ENCODE measurements at places on chromosomes 3 and 15. TPM values are rescaled to one million over a fixed set of nuclear protein-coding genes. Genes with fewer than 3 reads are reported as not detected.

CSPG4 gene
- polyA plus RNA-seq = 11.1 TPM

EAF2 gene
- 7.8 TPM for polyA plus RNA-seq

DNA sequence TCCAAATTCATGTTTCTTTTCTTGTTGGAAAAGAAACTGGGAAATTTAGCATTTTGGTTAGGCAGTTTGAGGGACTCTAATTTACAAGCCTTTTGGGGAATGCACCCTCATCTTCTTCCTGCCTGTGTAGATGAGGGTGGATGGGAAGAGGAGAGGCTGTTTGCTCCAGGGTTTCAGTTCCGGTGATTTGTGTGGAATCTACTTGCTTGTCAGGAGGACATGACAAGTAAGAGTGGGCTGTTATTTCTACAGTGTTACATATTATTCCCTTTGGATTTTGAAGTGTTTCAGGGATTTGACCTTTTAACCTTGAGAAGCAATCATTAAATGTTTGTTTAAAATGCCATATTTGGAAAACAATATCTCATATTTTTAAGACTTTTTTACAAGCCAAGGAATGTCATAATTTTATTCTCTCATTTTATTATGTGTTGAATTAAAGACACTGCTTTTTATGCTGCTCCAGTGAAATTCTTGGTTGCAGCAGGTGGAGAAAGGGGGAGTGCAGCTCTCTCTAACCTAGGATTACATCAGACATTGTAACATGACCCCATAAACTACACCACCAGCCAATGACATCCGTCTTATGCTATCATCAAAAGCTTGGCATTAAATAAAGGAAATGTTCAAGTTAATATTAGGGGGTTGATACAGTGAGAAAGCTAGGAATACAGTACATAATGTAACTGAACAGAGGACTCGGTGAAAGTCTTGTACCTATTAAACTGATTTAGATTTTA, 30.2 kb downstream of the PLAAT1 start:
- DNase-seq = no peak

DNA sequence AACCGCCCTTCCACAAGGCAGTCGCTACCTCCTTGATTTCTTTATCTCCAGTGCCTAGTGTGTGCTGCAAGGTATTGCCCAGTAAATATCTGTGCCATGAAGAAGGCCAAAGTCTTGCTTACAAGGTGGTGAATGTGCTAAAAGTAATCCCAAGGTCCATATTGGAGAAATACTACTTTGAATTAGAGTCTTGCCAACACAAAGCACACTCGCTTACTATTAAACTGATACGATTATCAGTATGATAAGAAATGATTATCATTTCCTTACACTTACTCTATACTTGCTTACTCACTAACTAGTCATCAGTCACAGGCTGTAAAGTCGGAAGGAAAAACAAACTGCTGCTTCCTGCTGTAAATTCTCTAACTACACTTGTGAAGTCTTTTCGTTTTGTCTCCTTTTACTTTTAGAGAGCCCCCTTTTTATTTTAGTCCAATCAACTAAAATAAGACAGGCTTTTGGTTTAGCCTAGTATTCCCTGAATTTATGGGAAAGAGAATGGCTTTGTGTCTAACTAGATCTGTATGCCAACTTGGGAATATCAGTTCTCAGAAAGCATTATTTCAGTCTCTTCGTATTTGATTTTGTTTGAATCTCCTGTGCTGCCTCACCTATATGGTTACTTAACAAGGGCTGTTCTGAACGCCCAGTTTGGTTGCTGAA, 107.1 kb upstream of the TSC22D2 start:
- no peak for DNase-seq

DNA sequence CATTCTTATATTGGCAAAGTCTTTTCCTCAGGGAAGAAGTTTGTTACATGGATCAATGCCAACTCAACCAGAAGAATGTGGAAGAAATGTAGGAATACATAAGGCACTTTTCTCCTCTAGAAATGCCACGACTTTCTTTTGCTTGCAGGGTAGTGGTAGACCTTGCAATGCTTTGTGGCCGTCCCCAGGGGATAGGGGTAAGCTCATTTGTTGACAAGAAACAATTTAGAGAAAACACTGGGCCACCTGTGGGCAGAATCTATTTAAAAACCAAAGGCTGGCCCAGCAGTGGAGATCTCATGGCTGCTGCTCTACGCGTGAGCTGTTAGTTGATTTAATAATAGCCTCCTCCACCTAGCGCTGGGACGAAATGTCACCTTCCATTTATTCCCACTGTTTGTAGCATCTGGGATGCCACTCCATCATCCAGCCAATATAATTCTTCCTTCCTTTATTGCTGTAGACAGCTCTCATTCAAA, 64.6 kb upstream of the PFN2 start:
- no peak for DNase-seq

DNA sequence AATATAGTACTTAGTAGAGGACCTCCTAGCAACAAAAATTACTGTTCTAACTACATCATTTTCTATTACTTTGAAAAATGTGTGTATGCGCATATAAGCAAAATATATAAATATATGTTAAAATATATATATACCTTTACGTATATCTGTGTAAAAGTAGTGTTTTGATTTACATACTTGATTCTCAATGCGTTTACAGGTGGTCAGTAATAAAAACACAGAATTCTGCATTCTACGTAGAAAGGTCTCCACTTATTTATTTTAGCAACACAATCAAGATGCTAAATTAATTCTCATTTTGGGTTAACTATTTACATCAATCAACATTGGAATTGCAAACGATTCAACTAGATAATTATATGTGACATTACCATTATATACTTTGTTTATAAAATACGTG, 158.0 kb downstream of the ATG7 start:
- no peak for DNase-seq

DNA sequence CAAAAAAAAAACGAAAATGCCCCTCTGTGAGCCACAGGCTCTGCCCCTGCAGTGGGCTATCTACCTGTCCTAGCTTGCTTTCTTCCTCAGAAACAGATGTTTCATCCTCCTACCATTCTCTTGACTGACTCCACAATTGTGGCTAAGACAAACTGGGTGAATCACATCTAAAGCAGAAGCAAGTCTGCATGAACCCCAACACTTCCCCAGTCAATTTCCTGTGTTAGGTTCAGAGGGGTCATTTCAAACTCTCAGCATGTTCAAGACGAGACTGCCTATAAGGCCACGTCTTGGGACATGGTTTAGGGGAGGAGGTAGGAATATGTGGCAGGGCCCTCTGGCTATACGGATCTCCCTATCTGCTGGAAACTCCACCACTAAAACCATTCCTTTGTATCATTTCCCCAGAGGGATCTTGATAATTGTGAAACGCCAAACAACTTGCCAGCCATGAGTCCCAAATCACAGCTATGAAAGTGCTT, 28.6 kb upstream of the ANKDD1A start:
- no peak for DNase-seq

GRCh38 chr3:197088370-197088769, 58.8 kb upstream of the MELTF start:
- DNase-seq = peak; percentile 43

GRCh38 chr3:135213822-135214221, 418.8 kb downstream of the EPHB1 start:
- DNase-seq = no peak

Measured in renal cortex interstitium (tissue), 15 donors.